Panc1 (cell line): ENCODE measurements at places on chromosomes 3 and 15.

- DNase-seq: no peak
These were observed 1075.9 kb downstream of the ZPLD1 start for GRCh38 chr3:103510760-103511159.

DNA sequence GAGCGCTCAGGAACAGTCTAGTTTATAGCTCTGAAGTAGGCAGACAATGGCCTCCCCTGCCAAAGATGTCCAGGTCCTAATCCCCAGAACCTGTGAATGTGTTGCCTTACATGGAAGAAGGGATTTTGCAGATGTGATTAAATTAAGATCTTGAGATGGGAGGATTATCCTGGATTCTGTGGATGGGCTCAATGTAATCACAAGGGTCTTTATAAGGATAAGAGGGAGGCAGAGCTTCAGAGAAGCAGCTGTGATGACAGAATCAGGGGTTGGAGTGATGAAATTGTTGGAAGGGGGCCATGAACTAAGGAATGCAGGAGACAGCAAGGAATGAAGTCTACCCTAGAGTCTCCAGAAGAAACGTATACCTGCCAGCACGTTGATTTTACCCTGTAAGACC, 14.0 kb upstream of the GK5 start:
- no peak for DNase-seq

DNA sequence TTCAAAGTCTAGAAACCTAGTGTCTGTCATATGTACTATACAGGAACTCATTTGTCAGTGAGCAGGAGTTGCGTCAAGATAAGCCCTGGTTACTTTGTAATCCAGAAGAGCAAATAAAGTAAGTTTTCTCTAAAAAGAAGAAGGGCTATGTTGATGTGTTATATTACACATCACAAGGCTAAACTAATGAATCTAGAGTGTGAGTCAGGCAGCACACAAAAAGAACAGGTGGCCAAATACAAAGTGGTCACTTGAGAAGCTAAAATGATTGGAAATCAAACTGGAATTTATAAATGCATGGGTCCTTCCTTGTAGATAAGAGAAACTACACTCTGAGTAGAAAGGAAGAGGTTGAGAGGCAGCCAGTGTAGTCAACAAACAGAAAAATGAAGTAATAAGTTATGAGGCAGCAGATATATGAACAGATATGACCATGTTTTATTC, 771.6 kb downstream of the DIPK2A start:
- DNase-seq: no peak

- DNase-seq: no peak
These were observed 25.2 kb downstream of the SNAPC5 start for GRCh38 chr15:66472176-66472999.

DNA sequence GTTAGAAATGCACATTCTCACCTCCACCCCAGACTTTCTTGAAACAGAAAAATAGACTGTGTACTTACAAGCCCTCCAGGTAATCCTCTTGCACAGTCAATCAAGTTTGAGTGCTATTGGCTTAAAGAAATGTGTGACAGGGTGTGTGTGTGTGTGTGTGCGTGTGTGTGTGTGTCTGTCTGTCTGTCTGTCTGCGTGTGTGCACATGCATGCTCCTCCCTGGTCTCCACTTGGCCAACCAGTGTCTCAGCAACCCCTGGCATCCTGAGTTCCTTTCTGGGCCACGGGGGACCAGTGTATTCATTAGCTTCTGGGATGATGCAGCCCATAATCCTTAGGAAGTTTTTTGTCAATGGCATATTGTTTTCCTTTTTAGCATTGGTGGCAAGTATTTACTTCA, 128.8 kb upstream of the IL12A start:
- no peak for DNase-seq

DNA sequence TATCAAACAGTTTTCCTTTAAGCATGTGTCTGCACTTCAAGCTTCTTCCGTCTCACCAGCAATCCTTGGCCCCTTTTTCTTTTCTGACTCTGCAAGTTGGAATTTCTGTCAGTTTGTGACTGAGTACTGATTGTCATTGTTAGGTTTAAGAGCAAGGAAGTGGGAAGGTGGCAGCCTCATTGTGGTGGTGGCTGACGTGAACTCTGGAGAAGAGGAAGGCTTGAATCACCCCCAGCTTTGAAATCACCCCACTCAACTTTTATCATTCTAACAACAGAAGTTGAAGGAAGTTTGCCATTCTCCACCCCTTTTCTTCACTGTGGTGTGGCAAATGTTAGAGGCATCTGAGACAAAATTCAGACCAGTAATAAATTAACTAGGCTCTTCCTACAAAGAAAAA, 231.6 kb upstream of the AGTR1 start:
- DNase-seq: no peak

DNA sequence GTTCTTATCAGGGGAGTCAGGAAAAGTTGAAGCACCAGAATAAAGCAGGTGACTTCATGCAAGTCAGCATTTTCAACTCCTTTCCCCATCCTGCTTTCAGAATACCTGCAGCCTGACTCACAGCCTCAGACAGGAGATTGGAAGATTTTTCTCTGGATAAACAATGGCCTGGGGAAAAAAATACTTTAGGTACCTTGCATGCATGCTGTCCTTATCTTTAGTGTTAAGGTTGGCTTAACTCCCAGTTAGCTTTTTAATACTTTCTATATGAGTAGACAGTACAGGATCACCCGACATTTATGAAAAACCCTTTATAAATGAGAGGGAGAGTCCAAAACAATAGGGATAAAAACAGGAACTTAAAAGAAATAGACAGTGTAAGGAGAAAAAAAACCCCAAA, 53.6 kb downstream of the PAK2 start:
- peak; percentile 73 for DNase-seq

DNA sequence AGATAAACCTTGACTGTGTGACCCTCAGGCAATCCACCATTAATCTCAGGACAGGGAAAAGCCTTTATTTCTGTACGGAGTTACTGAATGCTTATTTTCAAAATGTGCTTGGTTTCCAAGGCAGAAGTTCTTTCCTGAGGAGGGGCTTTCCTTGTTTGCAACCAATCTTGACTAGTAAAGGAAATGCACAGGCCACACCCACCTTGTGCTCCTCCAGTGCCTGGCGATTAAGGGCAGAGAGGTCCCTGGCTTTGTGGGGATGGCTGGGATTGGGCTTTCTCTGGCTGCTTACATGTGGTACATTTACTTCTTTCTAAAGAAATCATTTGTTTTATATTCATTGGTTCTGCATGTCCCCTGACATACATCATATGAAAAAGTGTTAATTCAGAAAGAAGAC, 47.8 kb downstream of the ZNF621 start:
- no peak for DNase-seq

DNA sequence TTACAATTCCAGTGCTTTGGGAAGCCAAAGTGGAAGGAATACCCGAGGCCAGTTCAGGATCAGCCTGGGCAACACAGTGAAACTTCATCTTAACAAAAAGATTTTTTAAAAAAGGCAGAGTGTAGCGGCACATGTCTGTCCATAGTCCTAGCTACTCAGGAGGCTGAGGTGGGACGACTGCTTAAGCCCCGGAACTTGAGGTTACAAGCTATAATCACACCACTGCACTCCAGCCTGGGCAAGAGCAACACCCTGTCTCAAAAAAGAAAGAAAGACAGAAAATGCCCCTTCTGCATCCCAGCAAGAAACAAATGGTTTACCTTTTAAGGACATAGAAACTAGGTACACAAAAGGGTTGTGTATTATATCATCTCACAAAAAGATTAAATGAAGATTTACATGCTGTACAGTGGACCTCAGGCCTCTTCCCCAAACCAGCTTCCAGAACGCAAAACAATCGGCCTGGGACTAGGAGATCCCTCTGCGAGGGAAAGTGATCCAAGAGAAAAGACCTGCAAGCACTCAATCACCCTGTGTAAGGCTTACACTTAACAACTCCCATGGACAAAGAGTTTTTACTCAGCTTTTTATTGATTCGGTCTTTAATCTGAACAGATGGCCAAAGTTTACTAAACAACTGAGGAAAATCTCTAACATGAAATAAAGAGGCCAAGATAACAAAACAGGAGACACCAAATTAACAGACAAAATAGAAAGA, 21.2 kb downstream of the TFDP2 start:
- DNase-seq: no peak

- no peak for DNase-seq
These were observed 297.2 kb downstream of the CADM2 start for GRCh38 chr3:85255949-85256348.

GRCh38 chr3:148367756-148368155, 329.9 kb upstream of the AGTR1 start:
- DNase-seq: no peak

- no peak for DNase-seq
These were observed 23.0 kb downstream of the CPN2 start for GRCh38 chr3:194328053-194328657.

DNA sequence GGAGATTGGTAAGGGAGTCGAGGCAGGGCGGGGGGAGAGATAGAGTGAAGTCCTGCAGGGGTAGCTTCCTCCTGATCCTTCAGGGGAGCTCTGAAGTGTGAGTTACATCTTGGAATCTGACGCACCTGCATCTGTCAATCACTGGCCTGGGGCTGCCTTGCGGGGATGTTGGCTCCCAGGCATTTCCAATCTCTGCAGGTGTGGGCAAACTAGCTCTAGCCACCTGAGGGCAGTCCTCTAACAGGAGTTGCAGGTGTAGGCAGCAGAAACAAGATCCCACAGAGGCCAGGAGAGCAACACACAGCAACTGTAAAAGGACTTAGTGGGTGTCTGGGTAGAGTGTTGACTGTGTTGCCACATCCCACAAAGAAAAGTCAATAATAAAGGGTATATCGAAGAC, 63.6 kb downstream of the ZNF621 start:
- no peak for DNase-seq
